NCI-H1092 treated with DMSO at 0.1 percent for 48 hours (cell line): ENCODE measurements at places on chromosomes 5 and 9.
A peak's percentile ranks its signal among the peaks of the same experiment; 100 is the strongest.

- DNase-seq: no peak
These were observed 4.2 kb upstream of the UNC5A start for GRCh38 chr5:176806137-176806536.

DNA sequence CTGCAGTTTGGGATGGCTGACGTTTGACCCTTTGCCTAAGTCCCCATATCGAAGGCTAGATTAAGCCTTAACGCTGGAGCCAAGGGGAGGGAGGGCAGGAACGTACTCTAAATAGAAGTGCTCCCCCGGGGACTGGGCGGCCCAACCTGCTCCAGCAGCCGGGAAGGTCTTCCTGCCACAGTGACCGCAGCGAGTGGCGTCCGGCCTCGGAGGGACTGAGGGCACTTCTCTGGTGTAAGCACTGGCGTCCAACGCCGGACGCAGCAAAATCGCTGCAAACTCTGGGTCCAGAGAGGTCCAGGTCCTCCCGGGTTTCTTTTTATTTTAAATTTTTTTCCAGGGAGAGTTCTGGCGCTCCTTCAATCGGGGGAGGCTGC, 505 bp upstream of the ACER2 start:
- DNase-seq: no peak

DNA sequence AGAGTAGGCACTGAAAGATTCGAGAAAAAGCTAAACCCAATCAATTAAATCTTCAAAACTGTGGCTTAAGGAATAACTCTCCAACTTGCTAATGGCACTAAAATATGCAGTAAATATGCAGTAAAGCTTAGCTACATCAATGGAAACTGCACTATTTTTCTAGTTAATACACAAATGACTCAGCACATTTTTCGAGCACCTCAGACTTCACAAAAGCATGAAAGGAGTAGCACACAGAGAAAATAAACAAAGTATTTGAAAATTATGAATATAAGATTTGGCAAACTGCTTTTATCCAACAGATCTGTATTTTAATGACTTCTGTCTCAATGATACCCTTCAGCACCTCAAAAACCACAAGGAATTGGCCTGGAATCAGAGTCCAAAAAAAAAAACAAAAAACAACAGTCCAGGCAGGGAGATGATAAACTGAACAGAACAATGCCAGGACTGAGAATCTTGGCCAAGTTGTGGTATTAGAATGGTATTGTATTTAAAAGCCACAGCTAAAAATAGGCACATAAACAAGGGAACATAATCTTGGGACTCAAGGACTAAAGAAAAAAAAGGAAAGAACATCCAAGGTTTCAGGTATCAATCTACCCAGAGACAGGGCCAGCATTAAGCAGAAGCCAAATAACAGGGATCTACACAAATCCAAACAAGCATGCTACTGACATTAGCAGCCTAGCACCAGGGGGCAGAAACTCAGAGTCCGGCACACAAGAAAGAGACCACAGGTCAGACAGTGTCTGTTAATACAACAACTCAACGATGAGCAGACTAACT, 21.4 kb downstream of the TMEM245 start:
- no peak for DNase-seq

DNA sequence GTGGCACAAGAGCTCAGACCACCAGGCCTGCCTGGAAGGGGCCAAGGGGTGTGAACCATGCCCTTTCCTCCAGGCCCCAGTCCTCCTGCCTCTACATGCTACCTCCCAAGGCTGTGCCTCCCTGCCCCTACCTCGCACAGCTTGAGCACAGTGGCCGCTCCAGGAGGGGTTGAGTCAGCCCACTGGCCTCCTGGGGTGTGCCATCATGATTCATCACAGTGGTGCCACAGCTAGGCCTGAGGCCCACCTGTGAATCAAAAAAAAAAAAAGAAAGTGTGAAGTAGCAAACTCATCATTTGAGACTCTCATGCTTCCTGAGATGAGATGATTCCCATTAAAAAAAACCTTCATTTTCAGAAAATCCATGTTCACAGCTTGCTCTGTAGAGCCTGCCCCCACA, 240.5 kb downstream of the HSPA4 start:
- DNase-seq: no peak

DNA sequence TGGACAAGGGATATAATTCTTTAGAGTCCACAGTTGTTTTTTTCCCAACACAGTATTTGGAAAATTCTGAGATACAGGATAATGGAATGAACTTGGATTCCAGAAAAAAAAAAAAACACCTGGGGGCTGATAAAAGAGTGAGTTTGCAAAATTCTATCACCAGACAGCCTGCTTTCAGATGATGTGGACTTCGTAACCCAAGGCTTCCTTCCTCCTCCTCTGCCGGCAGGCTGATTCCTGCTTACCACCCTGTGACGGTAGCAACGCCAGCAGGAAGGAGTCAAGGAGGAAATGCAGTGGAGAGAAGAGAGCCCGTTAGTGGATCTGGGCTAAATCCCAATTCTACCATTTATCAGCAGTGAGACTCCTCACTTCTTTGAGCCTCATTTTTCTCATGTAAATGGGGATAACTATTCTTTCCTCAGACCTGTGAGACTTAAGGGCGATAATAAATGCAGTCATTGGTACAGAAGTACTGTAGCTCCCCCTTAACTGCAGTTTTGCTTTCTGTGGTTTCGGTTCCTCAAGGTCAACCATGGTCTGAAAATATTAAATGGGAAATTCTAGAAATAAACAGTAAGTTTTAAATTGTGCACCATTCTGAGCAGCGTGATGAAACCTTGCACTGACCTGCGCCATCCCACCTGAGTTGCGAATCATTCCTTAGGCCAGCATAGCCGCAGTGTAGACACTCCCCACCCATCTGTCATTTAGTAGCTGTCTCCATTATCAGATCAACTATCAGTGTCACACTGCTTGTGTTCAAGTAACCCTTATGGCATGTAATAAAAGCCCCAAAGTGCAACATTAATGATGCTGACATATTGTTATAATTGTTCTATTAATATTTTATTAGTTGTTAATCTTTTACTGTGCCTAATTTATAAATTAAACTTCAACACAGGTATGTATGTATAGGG, 71.4 kb downstream of the DCP2 start:
- DNase-seq: no peak

DNA sequence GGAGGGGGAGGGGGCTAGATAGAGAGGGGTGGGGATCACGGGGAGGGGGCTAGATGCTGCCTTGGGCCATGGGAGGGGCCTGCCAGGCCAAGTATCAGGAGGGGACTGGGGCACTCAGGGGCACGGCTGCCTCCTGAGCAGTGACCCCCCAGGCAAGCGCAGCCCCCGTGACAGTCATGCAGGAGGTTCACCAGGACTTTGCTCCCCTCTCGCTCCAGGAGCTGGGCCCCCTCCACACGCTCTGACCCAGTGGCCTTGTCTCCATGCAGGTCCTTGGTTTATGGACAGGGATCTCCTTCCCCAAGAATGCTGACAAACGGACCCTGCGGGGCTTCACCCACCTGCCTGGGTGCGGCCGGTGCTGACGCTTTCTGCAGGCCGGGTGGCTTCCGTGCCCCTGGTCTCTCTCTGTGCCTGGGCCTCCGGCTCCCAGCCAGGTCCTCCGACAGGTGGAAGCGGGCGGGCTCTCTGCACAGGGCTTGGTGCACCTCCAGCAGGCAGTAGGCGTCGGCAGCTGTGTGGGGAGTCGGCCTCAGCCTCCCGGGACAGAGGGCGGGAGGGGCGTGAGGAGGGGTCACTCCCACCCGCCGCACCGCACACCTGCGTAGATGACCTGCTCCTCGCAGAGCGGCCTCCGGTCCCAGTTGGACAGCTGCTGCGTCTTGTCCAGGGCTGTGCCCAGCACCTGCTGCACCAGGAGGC, 46.8 kb upstream of the NRARP start:
- DNase-seq: no peak

- DNase-seq: no peak
These were observed 10.3 kb upstream of the DOCK2 start for GRCh38 chr5:169626779-169627178.

DNA sequence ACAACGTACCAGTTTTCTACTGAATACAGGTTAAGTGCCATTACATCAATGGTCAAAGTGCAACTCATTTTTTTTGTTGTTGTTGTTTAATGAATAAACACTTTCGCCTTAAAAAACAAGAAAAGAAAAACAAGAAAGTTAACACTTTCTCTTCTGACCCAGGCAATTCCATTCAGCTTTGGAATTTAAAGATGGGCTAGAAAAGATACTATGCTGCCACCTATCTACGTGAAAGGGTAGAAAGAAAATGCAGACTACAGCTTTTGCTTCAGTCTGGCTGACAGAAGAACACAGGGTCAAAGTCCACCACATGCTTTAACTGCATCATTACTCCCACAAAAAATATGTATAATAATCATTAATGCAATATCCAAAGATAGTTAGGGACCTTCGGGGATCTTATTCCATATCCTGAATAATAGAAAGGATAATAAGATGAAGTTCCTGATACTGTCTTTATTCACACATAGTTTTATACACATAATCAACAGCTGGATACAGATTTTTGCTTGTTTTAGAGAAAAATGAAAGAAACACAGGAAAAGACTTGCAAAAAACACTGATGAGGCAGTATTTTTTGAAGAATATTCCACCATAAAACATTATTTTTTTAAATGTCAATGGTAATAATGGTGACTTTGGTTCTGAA, 40.4 kb downstream of the ZDHHC21 start:
- DNase-seq: peak; percentile 86

- no peak for DNase-seq
These were observed 191.7 kb upstream of the NR3C1 start for GRCh38 chr5:143594902-143595818.

- no peak for DNase-seq
These were observed 297 bp downstream of the LCN8 start for GRCh38 chr9:136757751-136758140.

DNA sequence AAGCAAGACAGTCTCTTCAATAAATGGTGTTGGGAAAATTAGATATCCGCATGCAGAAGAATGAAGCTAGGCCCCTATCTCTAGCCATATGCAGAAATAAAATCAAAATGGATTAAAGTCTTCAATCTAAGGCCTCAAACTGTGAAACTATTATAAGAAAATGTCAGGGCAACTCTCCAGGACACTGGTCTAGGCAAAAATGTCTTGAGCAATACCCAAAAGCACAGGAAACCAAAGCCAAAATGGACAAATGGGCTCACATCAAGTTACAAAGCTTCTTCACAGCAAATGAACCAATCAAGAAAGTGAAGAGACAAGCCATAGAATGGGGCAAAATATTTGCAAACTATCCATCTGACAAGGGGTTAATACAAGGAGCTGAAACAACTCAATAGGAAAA, 338.8 kb downstream of the NNT start:
- no peak for DNase-seq
